ENCODE measurements at places on chromosomes 7 and 10.

- DNase-seq, result no peak
Observed at GRCh38 chr10:61076572-61077114, 132.7 kb upstream of the RHOBTB1 start.

GRCh38 chr10:101188942-101189341 lies 40.3 kb downstream of the LBX1 start:
- no peak for DNase-seq

DNA sequence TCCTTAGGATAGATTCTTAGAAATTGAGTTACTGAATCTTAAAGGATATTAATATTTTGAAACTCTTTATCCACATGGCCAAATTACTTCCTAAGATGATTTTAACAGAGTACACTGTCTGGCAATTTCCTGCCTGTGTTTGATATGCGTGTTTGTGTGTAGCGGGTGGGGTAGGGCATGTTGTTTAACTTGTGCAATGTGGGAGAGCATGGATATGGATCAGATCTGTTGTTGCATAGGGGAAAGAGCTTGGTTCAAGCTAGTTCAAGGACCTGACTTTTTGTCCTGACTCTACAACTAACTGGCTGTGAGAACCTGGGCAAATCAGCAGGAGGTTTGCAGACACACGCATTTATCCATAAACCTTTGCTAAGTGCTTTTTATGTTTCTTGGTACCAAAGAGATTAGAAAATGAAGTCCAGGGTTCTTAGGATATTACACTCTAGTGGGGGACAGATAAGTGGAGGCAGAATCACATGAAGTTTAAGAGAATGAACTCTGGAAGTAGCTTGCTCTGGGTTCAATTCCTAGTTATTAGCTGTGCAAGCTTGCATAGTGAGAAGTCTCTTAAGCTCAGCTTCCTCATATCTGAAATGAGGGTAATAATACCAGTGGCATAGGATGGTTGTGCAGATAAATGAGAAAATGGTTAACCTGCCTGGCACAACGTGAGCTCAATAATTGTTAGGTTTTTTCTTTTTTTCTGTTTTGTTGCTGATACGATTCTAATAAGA lies 96.3 kb upstream of the PRR15 start:
- no peak for DNase-seq

DNA sequence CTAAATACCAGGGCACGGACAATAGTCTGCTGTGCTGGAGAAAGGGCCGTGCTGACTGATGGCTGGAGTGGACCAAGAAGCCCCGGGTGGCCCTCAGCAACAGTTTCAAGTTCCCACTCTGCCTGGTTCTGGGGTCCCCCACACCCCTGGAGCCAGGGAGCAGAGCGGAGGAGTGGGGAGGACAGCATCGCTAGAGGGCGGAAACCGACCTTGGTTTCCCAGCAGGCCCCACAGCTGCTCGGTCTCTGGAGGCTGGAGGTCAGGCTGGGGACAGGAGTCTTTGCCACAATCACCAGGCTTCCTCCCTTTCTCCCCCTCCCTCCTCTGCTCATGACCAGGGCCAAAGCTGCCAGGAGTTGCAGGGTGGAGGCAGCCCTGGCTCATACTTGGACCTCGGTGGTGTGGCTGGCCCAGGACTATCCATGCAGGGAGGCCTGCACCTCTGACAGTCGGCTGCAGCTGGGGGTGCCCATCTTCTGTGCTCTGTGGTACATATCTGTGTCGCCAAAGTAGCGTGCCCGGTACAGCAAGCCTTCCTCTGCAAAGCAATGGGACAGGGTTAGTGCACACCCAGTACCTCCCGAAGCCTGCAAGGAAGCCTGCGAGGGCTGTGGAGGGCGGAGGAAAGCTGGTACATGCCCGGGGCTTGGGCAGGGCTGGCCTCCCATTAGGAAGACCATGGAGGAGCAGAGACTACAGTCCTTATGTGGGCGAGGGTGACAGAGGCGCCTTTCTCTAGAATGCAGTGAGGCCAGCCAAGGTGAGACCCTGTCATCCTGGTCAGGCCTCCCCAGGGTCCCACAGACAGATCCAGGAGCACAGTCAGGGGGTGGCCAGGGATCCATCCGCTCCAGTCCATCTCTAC lies 19.1 kb downstream of the DNAJB12 start:
- DNase-seq, result no peak

DNA sequence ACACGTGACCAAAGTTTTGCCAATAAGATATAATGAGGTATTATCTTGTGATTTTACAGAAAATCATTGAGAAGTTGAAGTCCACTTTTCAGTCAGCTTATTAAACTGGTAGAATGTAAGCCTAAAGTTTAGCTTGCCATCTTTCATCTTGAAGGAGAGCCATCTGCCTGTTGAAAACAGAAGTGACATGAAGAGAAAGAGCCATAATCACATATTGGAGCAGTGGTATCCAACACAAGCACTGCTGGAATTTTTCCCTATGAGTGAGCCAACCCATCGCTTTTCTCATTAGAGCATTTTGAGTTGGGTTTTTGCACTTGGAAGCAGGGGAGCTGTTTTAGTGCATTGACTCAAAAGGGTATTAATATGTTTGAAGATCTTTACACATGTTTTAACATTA lies 117.6 kb upstream of the FERD3L start:
- no peak for DNase-seq

GRCh38 chr7:16587129-16587528 lies 58.4 kb downstream of the ANKMY2 start:
- DNase-seq, result no peak

GRCh38 chr7:152956006-152956405 lies 196.5 kb downstream of the ACTR3B start:
- no peak for DNase-seq

DNA sequence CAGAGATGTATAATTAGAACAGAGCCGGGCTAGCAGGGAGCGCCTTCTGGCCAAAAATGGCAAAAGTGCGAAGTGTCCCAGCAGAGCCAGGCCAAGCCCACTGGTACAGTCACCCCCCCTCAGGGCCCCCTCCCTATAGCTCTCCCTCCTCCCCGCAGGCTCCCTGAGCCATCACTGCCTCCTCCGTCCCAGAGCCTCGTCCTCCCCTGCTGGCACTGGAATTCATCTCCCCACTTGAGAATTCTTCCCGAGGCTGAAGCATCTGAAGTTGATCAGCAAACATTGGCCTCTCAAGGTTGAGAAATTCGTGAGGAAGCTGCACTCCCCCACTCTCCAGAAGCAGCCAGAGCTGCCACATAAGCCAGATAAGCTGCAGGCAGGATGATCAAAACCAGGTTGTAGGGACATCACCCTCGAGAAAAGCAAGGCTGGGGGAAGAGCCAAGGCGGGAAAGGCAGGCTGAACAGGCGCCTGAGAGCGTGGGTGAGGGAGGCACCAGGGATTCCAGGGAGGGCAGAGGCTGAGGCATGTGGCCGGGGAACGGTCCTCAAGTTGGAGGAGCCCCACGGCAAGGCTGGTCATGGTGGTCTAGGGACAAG lies 23.4 kb downstream of the CAMK2G start:
- DNase-seq, result peak; percentile 66

DNA sequence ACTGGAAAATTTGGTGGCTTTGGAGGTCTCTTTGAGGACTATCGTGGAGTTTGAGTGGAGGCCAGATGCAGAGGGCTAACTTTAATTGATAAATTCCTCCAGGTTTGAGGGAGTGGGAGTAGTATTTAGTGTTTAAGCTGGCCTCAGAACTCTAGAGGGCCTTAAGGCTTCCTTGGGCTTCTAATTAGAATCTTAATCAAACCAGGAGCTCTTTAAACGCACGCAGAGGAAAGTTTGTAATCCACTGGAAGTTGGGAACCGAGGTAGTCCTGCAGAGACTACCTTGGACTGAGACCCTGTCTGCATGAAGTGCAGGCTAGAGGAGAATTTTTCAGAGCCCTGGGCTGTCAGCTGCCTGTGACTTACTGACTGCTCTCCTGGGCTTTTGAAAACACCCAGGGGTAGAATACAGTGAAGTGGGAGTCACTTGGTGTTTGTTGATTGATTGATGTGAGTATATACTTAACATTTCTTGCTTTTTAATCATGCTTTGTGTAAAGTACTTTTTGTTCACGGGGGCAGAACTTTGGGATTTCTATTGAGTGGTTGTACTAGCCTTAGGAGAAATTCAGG lies 5.9 kb downstream of the SPAG6 start:
- DNase-seq, result no peak

DNA sequence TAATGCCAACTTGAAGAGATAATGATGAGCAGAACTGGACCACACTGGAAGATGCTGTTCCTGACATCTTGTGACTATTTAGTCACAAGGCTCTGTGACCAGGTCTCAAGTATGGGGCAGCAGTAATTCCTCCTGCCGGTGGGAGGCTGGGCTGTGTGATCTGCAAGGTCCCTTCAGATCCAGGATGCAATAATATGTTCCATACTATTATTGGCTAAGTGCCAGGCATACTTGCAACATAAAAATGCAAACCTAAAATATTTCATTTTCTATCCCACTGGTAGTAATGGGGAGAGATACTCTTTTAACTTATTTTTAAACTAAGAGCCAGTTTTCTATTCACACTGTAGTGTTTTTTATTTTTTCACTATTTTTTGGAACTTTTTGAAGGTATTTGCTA lies 171.5 kb downstream of the CYP26A1 start:
- DNase-seq, result no peak

- DNase-seq, result no peak
Observed at GRCh38 chr10:70475661-70476060, 2.9 kb upstream of the PALD1 start.

DNA sequence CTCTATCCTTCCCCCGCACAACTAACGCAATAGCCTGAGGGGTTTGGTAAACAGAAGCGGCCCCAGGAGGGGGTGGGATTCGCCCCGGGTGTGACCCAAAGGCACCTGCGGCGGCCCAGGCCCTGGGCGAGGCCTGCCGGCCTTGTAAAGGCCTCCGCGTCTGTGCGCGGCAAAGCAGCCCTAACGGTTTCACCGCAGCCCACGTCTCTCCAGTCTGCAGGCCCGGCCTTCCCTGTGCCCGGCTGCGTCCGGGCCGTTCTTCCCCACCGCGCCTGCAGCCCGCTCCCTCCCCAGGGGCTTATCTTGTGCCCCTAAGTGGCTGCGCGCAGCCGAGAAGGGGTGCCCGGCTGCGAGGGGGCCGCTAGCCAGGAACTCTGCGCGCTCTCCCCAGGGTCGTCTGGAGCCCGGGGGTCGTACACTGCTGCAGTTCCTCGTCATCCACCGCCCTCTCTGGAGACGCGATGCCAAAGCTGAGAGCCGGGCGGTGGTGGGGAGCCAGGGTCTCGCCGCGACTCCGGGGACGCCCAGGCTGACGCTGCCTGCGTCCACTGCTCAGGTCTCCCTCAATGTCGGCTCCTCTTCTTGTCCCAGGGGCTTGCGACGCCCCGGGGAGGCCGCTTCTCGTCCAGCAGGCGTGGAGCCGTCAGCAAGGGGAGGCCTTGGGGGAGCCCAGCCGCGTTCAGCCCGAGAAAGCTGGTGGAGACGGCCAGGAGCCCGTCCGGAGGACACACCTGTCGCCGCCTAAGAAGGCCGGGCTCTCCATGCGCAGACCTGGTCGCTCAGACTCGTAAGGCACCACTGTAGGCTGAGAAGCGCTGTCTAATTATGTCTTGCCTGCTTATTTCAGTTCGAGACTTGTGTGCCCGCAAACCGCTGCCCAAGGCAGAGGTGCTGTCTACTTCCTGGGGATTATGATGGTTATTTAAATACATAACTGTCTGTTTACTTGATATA lies 132.3 kb downstream of the SPAG6 start:
- no peak for DNase-seq

GRCh38 chr10:17780727-17781126 lies 28.4 kb upstream of the MRC1 start:
- DNase-seq, result no peak

DNA sequence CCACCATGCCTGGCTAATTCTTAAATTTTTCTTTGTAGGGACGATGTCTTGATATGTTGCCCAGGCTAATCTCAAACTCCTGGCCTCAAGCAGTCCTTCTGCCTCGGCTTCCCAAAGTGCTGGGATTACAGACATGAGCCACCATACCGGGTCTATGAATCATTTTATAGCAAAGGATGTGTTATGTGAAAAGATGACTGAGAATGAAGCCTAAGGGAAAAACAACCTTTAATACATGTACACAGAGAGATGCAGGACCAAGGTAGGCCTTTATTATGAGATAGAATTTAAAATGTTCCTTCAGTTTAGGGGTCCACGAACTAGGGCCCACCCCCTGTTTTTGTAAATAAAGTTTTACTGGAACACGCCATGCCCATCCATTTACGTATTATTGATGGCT lies 41.0 kb downstream of the UBE2H start:
- DNase-seq, result no peak

DNA sequence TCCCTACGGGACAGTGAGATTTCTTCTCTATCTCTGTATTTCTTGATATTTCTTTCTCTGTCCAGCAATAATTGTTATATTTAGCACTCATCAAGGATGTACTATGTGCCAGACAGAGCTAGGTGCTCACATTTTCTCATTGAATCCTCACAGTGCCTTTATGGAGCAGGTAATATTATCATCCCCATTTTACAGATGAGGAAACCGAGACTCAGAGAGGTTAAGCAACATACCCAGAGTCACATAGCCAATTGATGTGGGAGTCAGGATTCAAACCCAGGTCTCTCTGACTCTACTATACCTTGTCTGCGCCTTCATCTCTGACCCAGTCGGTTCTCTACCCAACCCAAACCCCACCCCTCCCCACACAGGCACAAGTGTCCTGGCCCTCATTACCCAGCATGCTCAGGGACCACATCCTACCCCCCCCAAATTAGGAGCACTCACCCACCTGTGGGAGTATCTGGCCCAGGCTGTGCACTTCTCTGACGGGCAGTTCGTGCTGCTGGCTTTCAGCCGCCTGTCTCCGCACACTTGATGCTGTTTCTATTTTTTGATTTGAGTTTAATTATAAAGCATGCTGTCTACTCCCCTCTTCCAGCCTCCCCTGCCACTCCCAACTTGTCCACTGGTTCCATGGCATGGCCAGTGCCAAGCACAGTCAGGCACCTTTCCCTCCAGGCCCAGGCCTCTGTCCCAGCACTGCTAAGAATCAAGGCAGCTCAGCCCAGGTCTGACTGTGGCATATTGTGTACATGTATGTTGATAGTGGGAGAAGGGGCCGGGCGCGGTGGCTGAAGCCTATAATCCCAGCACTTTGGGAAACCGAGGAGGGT lies 9.8 kb upstream of the SAMD8 start:
- DNase-seq, result no peak

GRCh38 chr10:63464402-63465292 lies 1.1 kb downstream of the JMJD1C start:
- DNase-seq, result no peak

DNA sequence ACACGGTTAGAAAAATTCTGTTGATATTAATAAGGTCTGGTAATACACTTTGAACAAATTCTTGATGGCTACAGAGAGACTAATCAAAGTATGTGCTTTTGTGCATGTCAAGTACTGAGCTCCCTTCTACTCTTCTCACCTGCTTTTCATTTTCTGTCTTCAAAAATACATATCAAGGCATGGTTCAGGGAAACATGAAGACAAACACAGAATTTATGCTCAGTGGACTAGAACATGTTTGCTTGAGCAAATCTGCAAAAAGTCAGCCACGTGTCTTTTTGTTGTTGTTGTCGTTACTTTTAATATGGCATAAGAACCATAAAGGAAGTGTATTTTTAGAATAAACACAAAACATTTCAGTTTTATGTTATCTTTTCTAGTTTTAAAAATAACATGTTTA lies 21.9 kb downstream of the CDK13 start:
- no peak for DNase-seq

DNA sequence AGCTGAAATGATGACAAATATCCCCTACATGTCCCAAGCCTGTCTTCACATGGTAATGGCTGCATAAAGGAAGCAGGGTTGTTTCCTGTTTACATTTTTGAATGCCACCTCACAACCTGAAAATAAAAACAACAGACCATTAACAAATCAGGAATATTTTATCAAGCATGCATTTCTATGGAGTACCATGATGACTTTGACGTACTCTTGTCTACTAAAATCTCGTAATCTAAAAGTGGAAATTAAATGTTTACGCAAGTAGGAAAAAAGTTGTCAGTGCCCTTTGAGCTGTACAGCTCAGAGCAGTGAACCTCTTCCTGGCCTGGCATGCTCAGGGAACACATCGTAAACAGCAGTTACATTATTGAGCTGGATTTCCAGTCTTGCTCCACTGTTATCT lies 194.1 kb downstream of the INHBA start:
- no peak for DNase-seq
